H9 (cell line): ENCODE measurements at places on chromosomes 1 and 21. TPM values are rescaled to one million over a fixed set of nuclear protein-coding genes. Genes with fewer than 3 reads are reported as not detected.
A peak's percentile ranks its signal among the peaks of the same experiment; 100 is the strongest.

GRCh38 chr1:244057474-244058385 is 6.6 kb downstream of the ZBTB18 start:
- no peak for DNase-seq

DNA sequence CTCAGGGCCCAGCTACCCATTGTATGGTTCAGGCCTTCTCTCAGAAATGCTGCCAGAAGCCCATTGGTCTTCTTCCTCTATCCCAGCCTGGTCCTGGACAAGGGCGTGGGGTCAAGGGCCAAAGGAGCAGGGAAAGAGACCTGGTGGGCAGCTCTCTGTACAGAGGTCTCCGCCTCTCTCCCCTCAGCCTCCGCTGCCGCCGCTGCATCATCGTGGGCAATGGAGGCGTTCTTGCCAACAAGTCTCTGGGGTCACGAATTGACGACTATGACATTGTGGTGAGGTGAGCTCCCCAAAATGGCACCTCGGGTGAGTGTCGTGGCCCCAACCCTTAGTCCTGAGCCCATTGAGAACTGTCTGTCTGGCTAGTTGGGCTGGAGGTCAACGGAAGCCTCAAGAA is 34.6 kb upstream of the ARTN start:
- no peak for DNase-seq

GRCh38 chr1:179803918-179804317 is 60.8 kb downstream of the FAM163A start:
- DNase-seq: no peak

DNA sequence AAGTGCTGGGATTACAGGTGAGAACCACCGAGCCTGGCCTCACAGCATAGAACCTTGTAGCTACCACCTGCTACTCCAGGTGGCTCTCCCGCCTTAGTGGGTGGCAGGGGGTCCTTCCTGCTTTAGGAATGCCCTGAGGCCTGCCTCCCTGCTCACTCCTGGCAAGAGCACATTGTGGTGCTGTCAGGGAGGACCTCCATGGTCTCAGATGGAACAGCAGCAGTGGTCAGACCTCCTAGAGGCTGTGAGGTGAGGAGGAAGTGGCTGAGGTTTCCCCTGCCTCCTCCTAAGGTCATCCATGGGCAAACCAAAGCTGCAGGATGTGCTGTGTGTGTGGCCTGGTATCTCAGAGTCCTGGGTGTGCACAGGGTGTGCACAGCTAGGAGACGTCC is 6.7 kb downstream of the SOX13 start:
- DNase-seq: peak; percentile 89

GRCh38 chr1:17719874-17720273 is 35.3 kb upstream of the ACTL8 start:
- no peak for DNase-seq

The MARK1 gene
- 17.5 and 17.8 TPM in 2 replicates for total RNA-seq

DNA sequence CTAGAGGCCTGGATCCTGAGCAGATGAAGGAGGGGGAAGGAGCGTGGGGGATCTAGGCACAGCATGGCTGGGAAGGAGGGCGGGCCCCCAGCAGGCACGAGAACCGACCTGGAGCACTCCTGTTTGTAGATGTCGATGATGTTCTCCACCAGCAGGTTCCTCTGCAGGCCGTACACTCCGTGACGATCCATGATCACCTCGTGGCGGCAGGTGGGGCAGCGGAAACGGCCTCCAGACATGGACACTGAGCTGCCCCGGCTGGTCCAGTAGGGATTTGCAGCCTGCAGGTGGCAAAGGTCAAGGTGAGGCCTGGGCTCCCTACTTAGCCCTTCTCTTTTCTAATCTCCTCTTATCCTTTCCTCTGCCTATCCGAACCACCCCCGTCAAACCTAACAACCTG is 1.3 kb downstream of the TRIM63 start:
- DNase-seq: no peak

- DNase-seq: no peak
These were observed 53.2 kb upstream of the RAB3GAP2 start for GRCh38 chr1:220325306-220325995.

The AMY1C gene
- not detected in 2 replicates for total RNA-seq

DNA sequence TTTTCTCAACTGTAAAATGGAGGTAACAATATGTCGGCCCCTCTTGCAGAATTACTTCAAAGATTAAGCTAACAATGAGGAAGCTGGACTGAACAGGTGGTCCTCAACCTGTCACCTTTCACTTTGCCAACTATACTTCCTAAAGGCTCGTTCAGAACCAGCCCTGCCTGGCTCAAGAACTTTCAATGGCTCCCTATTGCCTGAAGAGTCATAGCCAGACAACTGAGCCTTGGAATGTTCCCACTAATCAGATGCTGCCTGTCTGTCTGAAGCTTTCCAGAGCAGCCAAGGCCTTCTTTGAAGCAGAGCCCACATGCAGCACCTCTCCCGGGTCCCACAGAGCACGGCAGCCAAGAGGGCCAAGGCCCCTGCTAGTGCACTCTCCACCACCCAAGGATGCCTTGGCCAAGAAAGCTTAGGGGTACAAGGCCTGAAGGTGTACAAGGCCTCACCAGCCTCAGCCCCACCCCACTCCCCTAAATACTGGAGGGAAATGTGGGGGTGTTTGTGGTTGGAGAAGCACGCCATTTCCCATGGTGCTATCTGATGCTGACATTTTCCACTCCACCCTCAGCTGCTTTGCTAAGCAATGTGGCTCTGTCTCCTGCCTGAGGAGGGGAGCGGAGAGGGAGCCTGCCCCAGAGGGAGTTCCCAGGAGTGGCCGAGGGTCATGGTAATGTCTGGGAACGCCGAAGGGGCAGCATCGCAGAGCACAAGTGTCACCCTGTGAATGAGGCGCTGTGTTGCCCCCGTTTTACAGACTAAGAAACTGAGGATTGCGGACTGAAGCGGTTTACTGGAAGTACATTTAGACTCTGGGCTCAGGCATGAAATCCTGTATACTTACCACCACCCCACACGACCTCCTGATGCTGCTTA is 8.2 kb upstream of the LAPTM5 start:
- no peak for DNase-seq

- no peak for DNase-seq
These were observed 18.0 kb upstream of the BTG2 start for GRCh38 chr1:203287109-203287893.

The COL9A2 gene
- total RNA-seq: 4.5 TPM in 2 replicates

The RHOU gene
- 3.9 and 4.2 TPM in 2 replicates for total RNA-seq

The LCE1E gene
- total RNA-seq: not detected in 2 replicates

GRCh38 chr1:1398677-1399186 is 403 bp downstream of the CCNL2 start:
- no peak for DNase-seq
